ENCODE measurements at places on chromosomes 5 and 9.
A peak's percentile ranks its signal among the peaks of the same experiment; 100 is the strongest.

DNA sequence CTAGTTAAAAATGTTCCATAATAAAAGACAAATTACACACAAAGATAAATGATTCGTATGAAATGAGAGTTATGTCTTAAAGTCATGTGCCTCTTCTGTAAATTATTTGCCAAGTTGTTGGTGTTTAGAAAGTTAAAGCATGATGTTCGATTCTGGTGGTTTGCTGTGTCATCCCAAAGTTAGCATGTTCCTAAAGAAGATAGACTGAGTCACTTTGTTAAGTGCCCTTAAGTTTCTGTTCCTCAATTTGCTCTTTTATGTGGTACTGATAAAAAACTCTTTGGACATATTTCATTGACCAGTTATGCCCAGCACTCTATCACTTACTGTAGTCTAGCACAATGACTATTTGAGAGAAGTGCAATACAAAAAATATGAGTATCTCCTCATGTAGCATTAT is 366.9 kb upstream of the ZNF608 start:
- DNase-seq, result peak; percentile 58

GRCh38 chr5:113075019-113075418 is 98.4 kb downstream of the DCP2 start:
- DNase-seq, result no peak

DNA sequence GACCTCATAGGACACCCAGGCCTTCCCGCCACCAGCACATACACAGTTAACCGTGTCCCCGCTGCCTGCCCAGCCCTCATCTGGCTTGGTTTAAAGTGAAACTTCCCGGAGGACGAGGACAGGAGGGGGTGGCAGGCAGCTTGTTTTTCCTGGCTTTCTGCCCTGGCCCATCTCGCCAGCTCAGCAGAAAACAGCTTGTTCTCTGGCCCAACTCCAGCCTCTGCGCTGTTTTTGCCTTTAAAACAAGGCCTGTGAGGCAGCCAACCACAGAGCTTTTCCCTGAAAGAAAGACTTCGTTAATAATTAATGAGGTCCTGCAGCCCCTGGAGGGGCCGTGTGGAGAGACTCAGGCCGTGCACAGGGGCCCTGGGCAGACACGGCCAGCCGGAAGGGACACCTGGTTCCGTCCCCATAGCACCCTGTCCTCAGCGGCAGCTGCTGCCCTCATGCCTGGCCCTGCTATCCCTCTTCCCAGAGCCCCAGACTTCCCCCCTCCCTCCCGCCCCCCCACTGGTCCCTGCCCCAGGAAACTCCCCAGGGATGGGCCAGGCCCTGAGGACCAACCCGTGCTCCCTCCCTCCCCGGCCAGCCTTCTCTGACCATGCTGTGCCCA is 108.7 kb downstream of the RXRA start:
- DNase-seq, result peak; percentile 98

- DNase-seq, result no peak
Observed at GRCh38 chr9:138097501-138097991, 220.0 kb downstream of the CACNA1B start.

DNA sequence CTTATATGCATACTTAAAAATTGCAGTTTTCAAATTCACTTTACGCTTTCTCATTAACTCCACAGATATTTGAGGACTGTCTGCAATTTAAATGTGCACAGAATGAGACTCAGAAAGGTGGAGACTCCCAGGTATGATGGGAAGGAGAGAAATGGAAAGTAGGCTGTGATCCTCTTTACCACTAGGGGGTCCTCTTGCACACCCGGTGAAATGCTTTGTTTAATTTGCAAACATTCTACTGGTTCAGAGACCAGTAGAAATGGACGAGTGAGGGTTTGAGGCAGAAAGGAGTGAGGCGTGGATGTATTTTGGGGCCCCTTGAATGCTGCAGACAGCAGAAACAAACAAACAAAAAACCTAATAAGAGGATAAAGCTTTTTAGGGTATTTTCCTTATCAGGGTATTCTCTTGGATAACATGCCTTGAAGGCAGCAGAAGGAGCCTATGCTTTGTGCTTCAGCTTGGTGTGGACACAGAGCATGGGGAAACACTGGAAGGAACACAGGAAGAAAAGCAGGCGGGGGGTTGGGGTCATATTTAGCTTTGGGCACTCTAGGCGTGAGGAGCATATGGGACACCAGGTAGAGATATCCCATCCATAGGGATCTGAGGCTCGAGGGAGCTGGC is 410.1 kb downstream of the DMRT2 start:
- no peak for DNase-seq

- peak; percentile 66 for DNase-seq
Observed at GRCh38 chr9:38362852-38363588, 29.5 kb upstream of the ALDH1B1 start.

- no peak for DNase-seq
Observed at GRCh38 chr9:77375956-77376532, 198.7 kb downstream of the VPS13A start.

DNA sequence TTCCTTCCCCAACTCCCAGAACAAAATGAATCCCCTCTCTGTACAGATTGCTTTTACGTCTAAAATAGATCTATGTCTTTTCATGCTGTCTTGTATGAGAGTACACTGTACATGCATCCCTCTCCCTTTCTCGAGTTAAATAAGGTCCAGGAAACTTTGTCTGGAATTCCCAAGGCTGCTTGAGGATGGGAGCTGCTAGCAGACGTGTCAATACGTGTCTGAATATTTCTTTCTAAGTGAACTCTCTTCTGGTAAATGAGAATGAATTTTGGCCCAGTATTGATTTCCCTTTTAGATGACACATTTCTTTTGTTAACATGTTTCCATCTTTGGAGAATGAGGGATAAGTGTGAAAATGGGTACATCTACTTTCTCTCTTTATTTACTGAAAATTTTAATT is 59.6 kb upstream of the GAS1 start:
- no peak for DNase-seq

DNA sequence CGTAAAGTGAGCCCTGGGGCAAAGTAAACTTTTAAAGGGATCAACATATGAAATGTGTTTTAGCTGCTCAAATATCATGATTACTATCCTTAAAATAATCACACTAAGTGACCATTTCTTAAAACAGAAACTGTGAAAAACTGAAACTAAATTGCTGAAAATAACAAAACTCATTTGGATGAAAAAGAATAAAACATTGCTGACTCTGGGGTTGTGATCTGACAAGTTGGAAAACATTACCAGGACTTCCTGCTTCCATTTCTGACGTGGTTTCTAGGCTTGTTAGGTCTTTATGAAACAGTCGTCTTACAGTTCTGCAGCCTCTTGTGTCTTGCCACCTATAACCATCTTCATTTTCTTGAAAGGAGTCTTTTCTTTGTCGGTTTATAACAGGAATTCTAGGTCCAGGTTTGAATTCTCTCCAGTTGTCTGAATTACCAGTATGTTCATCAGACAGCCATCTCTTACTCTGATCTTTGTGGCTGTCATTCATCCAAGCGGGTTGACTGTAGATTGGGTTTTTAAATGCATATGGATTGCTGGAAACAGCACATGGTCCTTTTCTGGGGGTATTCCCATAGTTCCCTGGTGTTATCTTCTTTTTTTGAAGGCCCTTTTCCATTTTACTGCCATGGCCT is 1.7 kb downstream of the TUT7 start:
- no peak for DNase-seq

DNA sequence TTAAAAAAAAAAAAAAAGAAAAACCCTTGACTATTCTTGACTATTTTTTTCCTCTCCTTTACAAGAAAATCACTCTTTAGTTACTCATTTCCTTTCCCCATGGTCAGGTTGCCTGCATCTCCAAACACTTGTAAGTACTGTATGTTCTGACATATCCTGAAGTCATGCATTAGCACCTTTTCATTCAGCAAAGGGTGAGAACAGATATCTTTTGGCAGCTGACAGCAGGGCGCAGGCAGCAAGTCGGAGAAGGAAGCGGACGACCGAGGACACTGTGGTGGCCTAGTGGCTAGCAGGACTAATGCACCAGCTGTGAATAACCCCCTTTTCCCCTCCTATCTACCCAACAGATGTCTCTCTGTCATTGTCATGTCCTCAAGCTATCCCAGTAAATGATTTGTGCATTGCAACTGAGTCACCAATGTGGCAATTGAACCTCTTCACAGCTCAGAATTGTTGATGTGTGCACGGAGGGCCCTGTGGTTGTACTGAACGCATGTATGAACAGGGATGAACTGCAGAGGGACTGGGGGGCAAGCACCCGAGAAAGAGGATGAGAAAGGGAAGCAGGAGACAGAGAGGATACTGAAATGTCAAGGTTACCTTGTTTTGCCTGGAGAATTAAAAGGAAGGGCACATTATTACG is 996.0 kb upstream of the ARRDC3 start:
- peak; percentile 44 for DNase-seq

DNA sequence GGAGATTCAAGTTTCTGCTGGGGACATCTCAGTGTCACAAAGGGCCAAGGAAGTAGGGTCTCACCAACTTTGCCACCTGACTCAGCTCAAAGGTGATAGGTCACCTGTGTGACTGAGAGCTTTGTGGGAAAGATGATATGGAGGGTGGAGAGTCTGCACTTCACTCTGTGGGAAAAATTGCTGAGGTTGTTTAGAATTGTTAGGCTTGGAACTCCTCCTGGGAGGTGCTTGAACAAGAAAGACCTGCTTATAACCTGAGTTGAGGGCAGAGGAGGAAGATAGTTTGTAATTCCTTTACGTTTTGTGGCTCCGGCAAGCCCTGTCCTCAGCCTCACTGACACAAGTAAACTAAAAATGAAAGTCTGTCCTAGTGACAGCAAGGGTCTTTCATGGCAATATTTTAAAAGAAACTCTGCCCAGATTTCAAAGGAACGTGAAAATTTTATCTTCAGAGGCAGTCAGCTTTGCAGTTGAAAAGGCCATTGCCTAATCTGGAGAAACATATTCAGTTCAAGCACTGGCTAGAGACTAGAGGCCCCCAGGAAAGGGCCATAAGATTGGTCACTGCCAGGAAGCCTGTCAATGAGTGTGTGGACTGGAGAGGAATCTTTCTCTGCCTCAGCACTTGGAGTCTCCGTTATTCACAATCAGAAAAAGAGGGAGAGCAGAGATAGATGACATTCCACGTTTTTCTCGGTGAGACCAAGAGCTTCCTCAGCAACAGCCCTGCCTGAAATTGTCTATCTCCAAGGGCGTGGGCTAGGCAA is 23.2 kb downstream of the PCDHAC2 start:
- no peak for DNase-seq
